ENCODE measurements at places on chromosomes 6 and 20.

DNA sequence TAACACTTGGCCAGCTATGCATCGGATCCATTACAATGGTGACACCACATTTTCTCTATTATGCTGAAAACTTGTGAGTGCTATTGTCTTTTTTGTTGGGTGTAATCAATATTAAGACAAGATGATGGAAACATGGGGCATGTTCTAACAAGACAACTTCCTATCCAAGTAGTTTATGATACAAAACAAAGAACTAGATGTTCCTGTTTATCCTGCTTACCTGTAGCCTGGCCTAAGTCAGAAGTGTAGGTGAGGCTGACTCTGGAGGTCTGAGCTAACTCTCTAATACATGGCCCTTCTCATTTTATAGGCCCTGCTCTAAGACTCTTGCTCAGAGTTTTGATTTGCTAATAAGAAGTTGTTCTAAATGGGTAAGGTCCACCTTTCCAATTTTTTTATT, 242.4 kb upstream of the STXBP5 start:
- no peak for DNase-seq

DNA sequence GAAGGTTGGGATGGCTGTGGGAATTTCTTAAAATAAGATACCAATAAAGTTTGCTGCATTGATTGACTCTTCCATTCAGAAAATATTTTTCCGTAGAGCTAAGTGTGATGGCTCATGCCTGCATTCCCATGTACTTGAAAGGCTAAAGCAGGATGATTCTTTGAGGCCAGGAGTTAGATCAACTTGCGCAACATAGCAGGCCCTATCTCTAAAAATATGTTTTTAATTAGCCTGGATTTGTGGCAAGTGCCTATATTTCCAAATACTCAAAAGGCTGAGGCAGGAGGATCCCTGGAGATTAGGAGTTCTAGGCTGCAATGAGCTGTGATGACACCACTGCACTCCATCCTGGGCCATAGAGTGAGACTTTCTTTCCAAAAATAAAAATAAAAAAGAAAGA, 431.2 kb upstream of the PTCHD4 start:
- no peak for DNase-seq

DNA sequence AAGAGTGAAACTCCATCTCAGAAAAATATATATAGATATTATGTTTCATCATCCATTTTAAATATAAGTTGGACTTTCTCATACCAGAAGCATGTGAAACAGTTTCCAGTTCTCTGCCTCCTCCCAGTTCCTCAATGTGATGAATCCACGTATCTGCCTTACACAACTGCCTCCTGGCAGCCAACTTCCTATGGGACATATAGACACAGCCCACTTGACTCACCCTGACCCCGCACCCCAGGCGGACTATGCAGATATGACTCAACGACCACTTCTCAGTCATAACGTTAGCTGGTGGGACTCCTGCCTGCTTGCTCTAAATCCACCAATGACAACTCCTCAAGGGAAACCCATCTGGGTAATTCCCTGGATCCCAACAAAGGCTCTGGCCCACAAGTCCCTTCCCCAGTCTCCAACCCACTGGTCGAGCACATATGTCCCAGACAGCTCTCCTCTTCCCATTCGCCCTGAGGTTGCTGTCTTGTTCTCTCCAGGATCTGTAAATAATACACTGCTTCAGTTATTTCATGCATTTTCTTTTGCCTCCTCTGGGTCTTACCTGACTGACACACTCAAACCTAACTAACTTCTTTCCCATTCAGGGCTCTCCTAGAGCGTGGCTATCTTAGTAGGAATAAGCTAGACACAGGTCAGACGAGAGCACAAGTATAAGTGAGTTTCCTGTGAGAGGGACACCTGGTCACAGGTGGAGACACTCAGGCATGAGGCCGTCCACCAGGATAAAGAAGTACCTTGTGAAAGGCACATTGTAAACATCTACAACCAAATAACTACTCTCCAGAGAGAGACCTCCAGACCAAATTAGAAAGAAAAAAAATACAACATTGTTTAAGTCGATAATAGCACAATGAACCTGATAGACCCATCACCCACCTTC, 548.5 kb downstream of the CD83 start:
- DNase-seq: no peak

GRCh38 chr6:45445364-45445748, 67.6 kb upstream of the SUPT3H start:
- no peak for DNase-seq

DNA sequence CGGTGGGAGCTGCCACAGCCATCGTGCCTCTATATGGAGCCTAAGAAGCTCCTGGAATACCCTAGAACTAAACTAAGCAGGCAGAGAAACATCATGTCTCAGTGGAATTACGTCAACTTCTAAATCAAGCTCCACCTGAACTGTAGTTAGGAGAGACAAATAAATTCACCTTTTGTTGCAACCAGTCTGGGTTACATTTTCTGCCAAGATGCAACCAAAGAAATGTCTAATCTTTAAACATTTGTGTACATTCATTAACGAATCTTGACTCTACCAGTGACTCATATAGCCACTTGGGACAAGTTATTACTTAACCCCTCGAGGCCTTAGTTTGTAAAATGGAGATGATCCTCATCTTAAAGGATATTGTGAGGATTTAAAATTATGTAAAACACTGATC, 8.9 kb downstream of the PTPRK start:
- DNase-seq: no peak

DNA sequence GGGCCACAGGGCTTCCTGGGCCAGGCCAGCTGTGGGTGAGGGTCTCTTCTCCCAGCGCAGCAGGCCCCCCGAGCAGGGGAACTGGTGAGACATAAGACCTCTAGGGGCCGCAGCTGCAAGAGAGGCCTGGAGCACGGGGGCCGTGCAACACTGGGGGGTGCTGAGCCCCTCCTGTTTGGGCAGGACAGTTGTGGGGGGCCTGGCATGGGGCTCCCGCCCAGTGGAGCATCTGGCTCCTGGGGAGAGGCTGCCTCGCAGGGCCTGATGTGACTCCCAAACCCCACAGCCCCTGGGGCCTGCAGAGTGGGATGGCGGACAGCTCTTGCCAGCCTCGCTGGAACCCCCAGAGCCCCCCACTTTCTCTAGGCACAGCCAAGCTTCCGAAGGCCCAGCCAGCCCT, 16.9 kb upstream of the GATA5 start:
- DNase-seq: no peak

DNA sequence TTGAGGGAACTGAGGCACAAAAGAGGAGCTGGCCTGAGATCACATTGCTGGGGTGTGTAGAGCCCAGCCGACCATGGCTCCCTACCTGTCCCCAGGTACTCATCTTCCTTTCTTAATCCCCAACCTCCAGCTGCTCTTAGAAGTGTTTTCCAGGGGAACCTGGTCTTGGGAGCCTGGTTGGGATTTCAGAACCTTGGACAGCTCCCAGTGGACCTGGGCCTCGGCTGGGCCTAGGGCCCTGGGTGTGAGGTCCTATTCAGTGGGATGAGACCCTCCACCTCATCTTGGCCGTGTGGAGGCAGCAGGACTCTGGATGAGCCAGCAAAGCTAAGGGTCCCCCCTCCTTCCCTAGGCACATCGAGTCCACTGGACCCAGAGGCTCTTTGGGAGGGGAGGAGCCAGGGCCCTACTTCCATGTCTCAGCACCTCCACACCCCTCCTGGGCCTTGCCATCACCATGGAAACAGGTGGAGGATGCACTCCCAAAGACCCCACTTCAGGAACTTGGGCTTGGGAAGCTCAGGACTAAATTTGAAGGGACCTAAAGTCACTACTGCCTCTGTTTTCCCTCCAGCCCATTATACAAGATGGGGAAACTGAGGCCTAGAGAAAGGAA, 38.5 kb downstream of the DLGAP4 start:
- DNase-seq: peak; percentile 69

- no peak for DNase-seq
These were observed 82.6 kb downstream of the SERAC1 start for GRCh38 chr6:158085261-158086053.

- no peak for DNase-seq
These were observed 99.0 kb upstream of the GMDS start for GRCh38 chr6:2344319-2344905.

DNA sequence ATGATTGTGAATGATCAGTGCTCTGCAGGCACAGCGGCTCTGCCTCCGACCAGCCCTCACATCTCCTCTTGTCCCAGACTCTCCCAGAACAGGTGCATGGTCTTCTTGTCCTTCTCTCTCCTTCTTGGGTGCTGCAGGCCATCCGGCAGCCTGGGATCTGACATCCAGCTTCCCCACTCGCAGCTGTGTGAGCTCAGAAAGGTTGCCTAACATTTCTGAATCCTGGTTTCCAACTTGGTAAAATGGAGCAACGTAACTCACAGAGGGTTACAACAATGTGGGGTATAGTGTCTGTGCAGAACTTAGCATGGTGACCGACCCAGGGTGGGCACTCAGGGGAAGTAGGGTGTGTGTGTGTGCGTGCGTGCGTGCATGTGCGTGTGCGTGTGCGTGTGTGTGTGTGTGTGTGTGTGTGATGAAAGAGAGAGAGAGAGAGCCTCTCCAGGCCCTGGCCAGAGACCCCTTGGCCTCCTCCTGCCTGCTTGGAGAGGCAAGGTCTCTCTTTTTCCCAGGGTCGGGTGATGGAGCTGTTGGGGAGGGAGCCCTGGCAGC, 110.1 kb downstream of the SNX5 start:
- no peak for DNase-seq

GRCh38 chr6:85620308-85620707, 22.4 kb downstream of the SYNCRIP start:
- DNase-seq: no peak

DNA sequence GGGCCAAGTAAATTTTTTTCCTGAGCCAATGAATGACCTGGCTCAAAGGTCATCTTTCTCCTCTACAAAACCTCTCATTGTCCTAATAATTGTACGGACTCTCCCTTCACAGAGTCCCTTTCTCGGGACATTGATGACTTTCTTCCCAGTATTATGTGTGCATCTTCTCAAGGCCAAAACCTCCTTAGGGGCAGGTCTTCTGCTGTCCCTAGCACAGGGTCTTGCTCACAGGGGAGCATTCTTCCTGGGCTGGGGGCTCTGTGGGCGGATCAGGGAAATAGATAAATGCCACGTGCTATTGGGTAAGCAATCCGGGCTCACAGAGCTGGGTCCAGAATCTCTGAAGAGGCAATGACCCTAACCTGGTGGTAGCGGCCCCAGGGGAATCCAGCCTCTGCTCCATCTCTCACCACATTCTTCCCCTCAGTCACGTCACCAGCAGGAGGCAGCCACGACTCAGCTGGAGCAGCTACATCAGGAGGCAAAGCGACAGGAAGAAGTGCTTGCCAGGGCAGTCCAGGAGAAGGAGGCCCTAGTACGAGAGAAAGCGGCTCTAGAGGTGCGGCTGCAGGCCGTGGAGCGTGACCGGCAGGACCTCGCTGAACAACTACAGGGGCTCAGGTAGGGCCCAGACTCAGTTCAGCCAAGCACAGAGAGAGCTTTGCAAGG, 23.5 kb downstream of the CEP250 start:
- peak; percentile 90 for DNase-seq

- DNase-seq: no peak
These were observed 85.8 kb upstream of the PREP start for GRCh38 chr6:105488516-105489215.

GRCh38 chr6:90820436-90820835, 233.6 kb upstream of the MAP3K7 start:
- no peak for DNase-seq

DNA sequence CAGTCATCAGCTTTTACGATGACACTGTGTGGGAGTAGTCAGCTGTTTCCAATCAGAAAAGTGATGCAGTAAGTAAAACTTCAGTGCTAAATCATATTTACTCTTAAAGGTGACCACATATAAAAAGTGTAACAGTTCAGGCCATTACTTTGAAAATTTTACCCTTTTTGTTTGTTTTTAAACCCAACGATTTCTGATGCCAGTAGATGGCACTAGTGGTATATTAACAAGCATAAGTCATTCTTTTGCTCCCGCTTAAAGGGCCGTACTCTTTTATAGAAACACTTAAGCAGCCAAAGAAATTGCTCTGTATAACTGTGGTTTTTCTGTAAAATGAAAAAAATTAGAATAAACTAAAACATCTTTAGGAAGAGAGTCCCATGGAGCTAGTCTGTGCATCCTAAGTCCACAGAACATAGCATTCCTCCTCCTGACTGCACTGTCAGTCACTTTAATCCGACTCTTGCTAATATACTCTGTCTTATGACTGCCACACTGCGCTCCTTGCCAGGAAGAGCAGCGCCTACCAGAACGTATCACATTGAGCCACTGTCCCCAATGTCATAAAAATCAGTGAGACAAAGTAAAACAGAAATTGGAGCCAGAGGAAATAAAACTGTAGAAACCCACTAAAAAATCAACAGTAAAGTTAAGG, 25.0 kb downstream of the HEBP2 start:
- peak; percentile 77 for DNase-seq

GRCh38 chr6:154648188-154648887, 84.9 kb upstream of the SCAF8 start:
- DNase-seq: no peak

- no peak for DNase-seq
These were observed 156.3 kb downstream of the KIF6 start for GRCh38 chr6:39568896-39569295.

DNA sequence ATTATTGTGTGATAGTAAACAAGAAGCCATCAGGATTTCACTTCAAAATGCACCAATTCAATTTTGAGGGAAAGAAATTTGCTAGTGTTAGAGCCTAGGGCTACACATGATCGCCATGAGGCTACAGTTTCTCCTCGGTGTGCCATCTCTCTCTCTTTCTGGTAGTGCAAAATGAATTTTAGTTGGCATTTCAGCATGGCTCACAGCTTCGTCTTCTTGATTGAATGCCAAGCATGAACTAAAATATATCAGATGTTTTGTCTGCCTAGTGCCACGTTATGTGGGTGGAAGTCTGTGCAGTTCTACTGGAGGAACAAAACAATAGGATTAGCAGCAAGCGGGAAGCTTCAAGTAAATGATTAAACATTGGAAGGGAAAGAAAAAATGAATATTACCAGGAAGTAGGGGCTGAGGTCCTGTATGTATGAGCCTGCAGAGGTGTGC, 6.8 kb upstream of the MRAP2 start:
- no peak for DNase-seq

- DNase-seq: peak; percentile 45
These were observed 311.5 kb downstream of the PLCB1 start for GRCh38 chr20:8443464-8444072.

- no peak for DNase-seq
These were observed 3.7 kb downstream of the NRN1 start for GRCh38 chr6:6002848-6003620.

- DNase-seq: peak; percentile 75
These were observed 181.6 kb upstream of the RGS17 start for GRCh38 chr6:153312634-153313033.

- DNase-seq: no peak
These were observed 220.7 kb downstream of the UST start for GRCh38 chr6:148967541-148967956.

- no peak for DNase-seq
These were observed 88.3 kb upstream of the AFDN start for GRCh38 chr6:167738386-167738785.

DNA sequence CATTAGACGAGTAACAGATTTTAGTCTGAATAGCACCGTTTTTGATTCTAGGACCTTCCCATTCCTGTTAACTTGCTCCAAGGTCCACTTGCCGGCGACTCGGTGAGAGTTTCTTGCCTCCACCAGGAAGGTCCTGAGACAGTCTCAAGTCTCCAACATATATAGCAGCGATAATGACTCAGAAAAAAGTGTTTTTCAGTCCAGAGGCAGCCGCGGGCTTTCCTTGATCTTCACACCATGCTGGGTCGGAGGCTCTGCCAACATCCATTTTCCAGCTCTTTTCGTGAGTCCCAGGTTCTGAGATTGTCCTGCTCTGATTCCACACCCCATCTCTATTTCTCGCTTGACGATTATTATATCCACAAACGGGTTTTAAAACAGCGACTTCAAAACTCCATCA, 170.5 kb downstream of the GPX5 start:
- DNase-seq: no peak

All from Karpas-422 (cell line).